Stimulated activated CD4-positive, alpha-beta T cell treated with anti-CD3 and anti-CD28 coated beads, TNF-alpha, amount 100 ng/mL, for 4 hours (primary cell): ENCODE measurements at places on chromosomes 1 and 21.

DNA sequence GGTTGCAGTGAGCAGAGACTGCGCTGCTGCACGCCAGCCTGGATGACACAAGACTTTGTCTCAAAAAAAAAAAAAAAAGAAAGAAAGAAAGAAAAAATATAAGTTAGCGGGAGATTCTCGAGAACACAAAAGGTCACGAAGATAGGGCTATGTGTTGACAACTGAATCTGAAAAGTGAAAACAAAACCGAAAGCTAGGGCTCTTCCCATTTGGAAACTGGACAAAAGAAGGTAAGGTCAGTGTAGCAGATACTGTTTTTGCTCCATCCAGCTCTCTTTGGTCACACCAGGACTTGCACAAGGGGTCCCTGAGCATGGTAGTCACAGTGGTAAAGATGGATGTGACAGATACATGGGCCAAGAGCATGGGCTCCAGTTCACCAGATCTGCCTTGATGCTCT is 60.4 kb upstream of the MAP10 start:
- DNase-seq = no peak

GRCh38 chr1:61482170-61482734 is 242.7 kb downstream of the TM2D1 start:
- no peak for DNase-seq

DNA sequence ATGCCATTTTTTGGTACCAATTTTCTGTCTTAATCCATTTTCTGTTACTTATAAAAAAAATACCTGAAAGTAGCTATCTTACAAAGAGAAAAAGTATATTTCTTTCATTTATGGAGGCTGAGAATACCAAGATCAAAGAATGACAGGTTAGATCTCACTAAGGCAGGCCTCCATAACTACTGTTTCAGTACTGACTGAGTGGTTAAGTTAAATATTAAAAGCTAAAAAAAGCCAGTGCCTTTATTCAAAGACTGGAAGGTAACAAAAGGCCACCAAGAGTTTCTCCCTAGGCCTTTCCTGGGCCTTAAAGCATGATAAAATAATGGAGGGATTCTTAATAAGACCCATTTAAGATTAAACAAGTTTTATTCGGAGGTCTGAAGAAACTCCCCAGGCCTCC is 687.7 kb upstream of the ADGRL4 start:
- DNase-seq = no peak

DNA sequence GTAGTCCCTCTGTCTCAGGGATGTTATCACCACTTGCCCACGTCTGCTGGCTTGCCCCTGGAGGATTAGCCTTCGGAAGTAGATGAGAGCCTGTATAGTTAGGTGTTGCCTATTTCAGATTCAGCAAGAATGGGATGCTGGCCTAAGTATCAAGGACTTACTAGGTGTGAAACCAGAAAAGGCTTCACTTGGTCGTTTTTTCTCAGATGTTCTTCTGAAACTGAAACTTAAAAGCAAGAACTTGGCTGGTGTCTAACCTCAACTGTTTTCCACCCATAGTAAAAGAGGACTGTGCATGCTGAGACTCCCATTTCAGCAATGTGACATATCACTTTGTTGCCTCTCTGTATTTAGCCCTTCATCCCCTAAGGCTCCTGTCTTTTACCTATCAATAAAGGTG is 67.0 kb upstream of the LRRC53 start:
- DNase-seq = no peak

DNA sequence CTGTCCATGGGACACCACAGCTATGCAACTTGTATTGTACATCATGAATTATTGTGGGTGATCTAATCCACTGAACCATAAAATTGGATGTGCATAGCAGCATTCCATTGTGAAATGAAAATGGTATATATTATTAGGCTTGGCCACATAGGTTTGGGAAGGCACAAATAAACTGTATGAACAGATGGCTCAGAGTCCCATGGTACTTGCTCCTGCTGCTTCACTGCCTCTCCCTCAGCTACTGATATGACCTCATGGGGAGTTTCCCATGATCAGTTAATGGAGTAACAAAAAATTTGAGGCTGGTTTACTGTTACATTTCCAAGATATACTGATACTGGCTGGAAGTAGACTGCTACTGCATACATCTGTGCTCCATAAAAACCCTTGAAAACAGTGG is 152.7 kb upstream of the NEGR1 start:
- DNase-seq = no peak

DNA sequence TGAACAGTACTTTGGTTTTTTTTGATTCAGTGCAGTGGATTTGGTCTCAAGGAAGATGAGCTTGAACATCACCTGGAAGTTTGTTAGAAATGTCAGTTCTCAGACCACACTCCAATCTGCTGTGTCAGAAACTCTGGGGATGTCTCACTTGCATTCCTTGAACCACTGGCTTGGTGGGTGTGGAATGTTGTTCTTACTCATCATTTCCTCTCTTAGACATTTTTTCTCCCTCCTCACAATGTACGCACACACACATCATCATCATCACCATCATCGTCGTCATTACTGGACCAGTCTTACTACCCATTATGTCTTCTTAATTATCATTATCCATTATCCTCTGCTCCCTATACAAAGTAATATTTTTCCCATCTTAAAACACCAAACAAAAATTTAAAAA is 91.9 kb upstream of the KCNK2 start:
- DNase-seq = no peak

- DNase-seq = no peak
Observed at GRCh38 chr1:150626150-150626549, 3.3 kb downstream of the ENSA start.

- no peak for DNase-seq
Observed at GRCh38 chr1:28102189-28102588, 13.8 kb upstream of the EYA3 start.

DNA sequence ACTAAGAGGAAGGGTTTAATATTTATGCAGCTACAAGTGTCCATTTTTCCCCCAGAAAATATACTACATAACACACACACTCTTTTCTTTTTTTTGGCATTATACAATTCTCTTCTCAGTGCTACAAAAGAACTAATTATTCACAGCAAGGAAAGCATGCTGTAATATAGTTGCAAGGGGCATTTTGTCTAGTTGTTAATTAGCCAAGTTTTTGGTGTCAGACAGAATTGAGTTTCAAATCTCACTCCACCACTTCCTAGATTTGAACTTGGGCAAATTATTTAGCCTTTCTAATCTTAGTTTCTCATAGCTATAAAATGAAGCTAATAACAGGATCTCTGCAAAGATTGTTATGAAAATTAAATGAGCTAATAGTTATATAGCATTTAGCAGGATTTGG is 60.0 kb upstream of the VTCN1 start:
- no peak for DNase-seq

GRCh38 chr1:60255565-60255964 is 182.0 kb upstream of the C1orf87 start:
- no peak for DNase-seq

DNA sequence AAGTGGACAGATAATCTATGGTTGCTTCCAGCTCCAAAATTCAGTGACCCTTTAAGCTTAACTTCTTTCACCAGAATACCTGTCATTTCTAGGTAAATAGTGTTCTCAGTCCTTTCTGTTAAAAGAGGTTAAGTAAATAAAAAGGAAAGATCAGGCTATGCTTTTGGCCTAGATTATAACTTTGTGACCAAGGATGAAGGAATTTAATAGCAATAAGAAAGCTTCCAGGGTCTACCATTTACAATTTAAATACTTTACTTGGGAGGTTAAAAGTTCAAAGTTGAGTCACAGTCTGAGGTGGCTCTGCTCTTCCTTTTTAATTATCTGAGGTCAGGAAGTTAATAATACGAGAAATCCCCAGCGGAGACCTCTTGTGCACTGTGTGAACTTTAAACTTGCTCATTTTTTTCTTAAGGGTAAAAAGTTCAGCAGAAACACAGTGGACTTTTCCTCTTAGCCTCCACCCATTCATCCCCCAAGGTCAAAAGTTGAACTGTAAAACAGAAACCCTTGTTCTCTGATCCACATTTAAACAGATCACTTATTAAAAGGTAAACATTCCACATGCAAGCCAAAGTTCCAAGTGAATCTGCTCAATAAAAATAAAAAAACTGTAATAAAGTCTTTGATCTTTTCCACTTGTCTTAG is 187.1 kb downstream of the NRIP1 start:
- DNase-seq = no peak

- DNase-seq = no peak
Observed at GRCh38 chr1:93663208-93663614, 18.4 kb downstream of the BCAR3 start.

DNA sequence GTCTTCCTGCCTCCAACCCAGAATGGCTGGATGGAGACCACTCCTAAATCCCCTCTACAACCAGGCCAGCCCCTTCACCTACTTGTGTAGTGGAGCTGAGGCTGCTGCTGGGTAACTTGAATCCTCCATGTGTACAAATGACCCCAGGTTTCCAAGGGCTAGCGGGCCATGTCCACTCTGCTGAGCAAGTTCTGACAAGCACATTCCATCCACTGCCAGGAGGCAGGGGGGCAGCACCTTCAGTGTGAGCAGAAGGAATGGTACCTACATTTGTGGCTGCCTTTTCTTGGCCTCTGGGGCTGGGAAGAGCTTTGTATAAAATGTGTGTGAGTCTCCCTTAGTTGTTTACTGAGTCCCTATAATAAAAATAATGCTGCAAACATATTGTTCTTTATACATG is 14.5 kb downstream of the KIAA0040 start:
- DNase-seq = no peak

GRCh38 chr1:27821761-27822315 is 8.7 kb upstream of the PPP1R8 start:
- DNase-seq = no peak

DNA sequence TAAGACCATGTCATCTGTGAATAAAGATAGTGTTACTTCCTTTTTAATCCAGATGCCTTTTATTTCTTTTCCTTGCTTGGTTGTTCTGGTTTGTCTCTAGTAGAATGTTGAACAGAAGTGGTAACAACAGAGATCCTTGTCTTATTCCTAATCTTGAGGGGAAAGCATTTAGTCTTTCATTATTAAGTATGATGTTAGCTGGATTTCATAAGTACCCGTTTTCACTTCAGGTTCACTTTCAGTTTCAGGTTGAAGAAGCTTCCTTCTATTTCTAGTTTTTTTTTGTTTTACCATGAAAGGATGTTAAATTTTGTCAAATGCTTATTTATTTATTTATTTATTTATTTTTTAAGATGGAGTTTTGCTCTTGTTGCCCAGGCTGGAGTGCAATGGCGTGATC is 22.3 kb upstream of the AGPAT3 start:
- no peak for DNase-seq
